ENCODE measurements at places on chromosomes 3 and 15. TPM values are rescaled to one million over a fixed set of nuclear protein-coding genes. Genes with fewer than 3 reads are reported as not detected.
A peak's percentile ranks its signal among the peaks of the same experiment; 100 is the strongest.

DNA sequence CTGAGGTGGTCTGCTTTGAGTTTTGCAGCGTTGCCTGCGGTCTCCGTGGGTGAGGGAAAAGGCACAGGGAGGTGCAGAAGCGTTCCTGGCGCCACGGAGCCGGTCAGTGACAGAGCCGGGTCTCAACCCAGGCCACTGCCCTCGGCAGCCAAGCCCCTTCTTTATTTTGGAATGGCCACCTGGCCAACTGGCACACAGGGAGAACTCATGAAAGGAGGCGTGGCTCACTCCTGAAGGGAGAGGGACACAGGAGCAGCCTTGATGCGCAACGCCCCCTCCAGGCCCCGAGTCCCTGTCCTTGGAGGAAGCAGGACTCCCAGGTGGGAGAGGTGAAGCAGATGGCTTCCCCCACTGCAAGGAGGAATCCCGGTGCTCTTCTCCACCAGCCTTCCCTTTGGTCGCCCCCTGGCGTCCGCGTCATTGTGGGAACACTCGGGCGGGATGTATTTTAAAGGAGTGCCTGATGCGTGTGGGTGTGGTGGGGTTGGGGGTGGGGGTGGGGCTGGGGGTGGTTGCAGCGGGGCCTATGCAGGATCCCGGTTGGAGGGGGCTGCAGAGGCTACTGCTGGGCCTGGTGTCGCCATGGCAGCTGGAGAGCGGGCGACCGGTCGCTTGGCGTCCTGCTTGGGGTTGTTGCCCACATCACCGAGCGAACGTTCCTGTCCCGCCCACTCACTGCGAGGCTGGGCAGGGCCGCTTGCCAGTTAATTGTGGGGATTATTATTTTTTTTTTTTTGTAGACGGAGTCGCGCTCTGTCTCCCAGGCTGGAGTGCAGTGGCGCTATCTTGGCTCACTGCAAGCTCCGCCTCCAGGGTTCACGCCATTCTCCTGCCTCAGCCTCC lies 32.6 kb downstream of the APBA2 start:
- no peak overlapping the region for H3K27ac ChIP-seq
- H3K4me1 ChIP-seq, result no peaks in the 10 kb centered on the region
- no peaks in the 10 kb centered on the region for H3K27me3 ChIP-seq
- peaks cover 3% of the 10 kb centered on the region for H3K36me3 ChIP-seq
- no peak for DNase-seq
- H3K4me3 ChIP-seq, result no peak overlapping the region

- no peak overlapping the region for H3K4me3 ChIP-seq
- DNase-seq, result no peak
- H3K4me1 ChIP-seq, result peaks cover 12% of the 10 kb centered on the region
- H3K36me3 ChIP-seq, result 0 out of 2 replicates have a peak, but pooled peaks cover 5% of the 10 kb centered on the region
- H3K27ac ChIP-seq, result no peak overlapping the region
These were observed 3.3 kb upstream of the TAMM41 start for GRCh38 chr3:11850003-11850402.

DNA sequence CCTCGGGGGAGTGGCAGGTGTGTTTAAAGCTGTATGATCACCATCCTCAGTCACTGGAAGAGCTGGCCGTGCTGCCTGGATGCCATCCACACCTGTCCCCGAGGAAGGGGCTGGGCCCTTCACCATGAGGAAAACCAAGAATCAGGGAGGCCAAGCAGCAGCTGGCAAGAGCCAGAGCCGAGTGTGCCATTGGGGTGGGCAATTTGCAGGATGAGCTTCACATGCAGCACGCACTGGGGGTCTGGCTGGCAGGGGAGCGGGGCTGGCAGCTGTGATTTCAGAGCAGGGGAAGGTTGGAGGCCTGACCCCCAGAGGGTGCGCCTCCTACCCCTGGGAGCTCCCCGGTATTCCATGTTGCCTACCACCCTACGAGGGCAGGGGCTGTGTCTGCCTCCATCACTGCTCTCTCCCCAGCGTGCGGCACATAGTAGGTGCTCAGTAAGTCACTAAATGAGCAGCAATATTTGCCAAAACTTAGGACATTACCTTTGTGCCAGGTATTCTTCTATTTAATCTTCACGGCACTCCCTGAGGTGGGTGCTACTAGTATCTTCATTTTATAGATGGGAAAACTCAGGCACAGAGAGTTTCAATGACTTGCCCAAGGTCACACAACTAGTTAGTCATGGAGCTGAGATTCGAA lies 30.3 kb upstream of the IQSEC1 start:
- no peak overlapping the region for H3K27ac ChIP-seq
- H3K4me3 ChIP-seq, result no peak overlapping the region
- no peaks in the 10 kb centered on the region for H3K4me1 ChIP-seq
- no peak for DNase-seq

- no peak overlapping the region for H3K27ac ChIP-seq
- H3K36me3 ChIP-seq, result no peaks in the 10 kb centered on the region
- H3K4me1 ChIP-seq, result peaks cover 21% of the 10 kb centered on the region
- no peak for DNase-seq
- H3K27me3 ChIP-seq, result no peaks in the 10 kb centered on the region
- no peak overlapping the region for H3K4me3 ChIP-seq
These were observed 292.0 kb downstream of the PLCL2 start for GRCh38 chr3:17176757-17177156.

DNA sequence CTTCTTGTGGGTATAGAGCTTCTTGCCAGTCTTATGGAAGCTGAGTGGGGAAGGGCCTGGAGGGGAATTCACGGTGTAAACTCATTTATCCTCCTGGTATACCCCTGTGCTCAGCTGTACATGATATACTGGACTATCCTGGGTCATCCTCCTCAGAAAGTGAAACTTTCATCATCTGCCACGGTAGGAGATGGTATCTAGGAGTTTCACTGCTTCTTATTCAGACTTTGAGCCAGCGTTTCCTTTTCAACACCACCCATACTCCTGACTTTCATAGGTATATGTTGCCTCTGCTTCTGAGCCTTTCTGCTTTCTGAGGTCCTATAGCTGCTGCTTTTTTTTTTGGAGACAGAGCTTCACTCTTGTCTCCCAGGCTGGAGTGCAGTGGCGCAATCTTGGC lies 15.6 kb downstream of the SENP5 start:
- H3K27ac ChIP-seq, result no peak overlapping the region
- H3K4me3 ChIP-seq, result no peak overlapping the region
- H3K4me1 ChIP-seq, result no peaks in the 10 kb centered on the region

GRCh38 chr3:72127844-72128243 lies 342.9 kb upstream of the PROK2 start:
- H3K27me3 ChIP-seq, result no peaks in the 10 kb centered on the region
- H3K27ac ChIP-seq, result no peak overlapping the region
- DNase-seq, result no peak

GRCh38 chr3:34319881-34320280 lies 521.5 kb downstream of the PDCD6IP start:
- H3K27me3 ChIP-seq, result no peaks in the 10 kb centered on the region
- no peaks in the 10 kb centered on the region for H3K36me3 ChIP-seq
- no peak overlapping the region for H3K4me3 ChIP-seq
- H3K27ac ChIP-seq, result no peak overlapping the region

DNA sequence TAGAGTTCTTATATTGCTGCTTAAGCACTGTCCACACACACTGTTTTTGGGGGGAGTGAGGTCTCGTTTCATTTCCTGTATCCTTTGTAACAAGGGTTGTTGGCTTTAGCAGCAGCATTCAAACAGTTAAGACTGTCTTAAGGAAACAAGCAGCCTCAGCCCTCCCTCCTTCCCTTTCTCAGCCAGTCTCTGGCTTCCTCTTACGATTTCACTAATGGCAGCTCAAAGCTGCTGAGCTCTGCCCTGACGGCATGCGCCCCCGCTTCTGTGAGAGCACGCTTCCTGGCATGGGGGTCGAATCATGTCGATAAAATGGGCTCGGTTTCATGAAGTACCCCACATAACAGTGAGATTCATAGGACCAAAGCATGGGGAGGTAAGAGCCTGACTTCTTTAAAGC lies 105.0 kb downstream of the KLHL25 start:
- H3K4me3 ChIP-seq, result no peak overlapping the region
- H3K27ac ChIP-seq, result no peak overlapping the region
- H3K4me1 ChIP-seq, result no peaks in the 10 kb centered on the region
- peaks cover 77% of the 10 kb centered on the region for H3K36me3 ChIP-seq
- DNase-seq, result no peak
- no peaks in the 10 kb centered on the region for H3K27me3 ChIP-seq

Gene TIGIT
- not detected for total RNA-seq

DNA sequence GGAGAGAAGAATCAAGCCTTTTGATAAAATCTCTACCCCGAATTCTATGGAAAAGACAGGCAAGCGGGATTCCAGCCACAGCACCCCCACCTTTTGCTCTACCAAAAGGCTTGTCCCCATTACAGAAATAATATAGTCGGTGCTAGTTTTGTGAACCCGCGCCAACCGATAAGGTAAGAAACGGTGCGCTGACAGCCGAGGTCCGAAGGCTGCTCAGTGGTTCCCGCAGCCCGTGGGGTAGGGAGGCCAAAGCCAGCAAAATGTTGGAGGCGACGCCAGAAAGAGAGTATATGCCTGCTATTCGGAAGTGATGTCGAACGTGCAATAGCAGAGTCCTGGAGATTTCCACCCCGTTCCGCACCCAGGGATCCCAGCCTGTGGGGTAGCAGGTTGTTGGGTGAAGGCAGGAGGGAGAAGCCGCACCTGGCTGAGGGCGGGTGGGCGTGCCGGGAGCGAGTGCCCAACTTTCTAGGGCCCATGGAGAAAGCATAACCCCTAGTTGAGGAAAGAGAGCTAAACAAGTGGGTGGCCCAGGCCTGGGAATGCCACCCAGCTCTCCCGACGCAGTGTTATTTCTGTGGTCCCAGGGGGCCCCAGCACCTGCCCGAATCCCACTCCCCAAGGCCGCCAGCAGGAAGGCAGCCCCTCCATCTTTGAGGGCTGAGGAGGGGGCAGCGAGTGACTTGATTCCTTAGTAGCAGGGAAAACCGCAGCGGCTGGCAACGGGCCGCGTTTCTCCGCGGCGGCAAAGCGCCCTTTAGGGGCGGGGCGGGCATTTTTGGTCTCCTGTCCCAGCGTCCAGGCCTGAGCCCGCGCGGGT lies 7.9 kb upstream of the SOX2 start:
- no peak overlapping the region for H3K27ac ChIP-seq
- H3K4me1 ChIP-seq, result peaks cover under 1% of the 10 kb centered on the region
- no peaks in the 10 kb centered on the region for H3K36me3 ChIP-seq
- no peak overlapping the region for H3K4me3 ChIP-seq
- DNase-seq, result no peak

- no peak overlapping the region for H3K27ac ChIP-seq
- DNase-seq, result no peak
- no peaks in the 10 kb centered on the region for H3K36me3 ChIP-seq
- H3K27me3 ChIP-seq, result no peaks in the 10 kb centered on the region
These were observed 150.7 kb upstream of the NR2E3 start for GRCh38 chr15:71659730-71660067.

GRCh38 chr3:38507120-38507519 lies 11.0 kb downstream of the EXOG start:
- H3K4me3 ChIP-seq, result no peak overlapping the region
- H3K27me3 ChIP-seq, result no peaks in the 10 kb centered on the region
- H3K27ac ChIP-seq, result no peak overlapping the region
- H3K36me3 ChIP-seq, result peaks cover 38% of the 10 kb centered on the region
- DNase-seq, result no peak

Gene WNT7A
- not detected for total RNA-seq

GRCh38 chr3:37295925-37296324 lies 121.5 kb upstream of the LRRFIP2 start:
- no peaks in the 10 kb centered on the region for H3K27me3 ChIP-seq
- H3K4me1 ChIP-seq, result peaks cover 7% of the 10 kb centered on the region
- no peak overlapping the region for H3K27ac ChIP-seq
- DNase-seq, result no peak

DNA sequence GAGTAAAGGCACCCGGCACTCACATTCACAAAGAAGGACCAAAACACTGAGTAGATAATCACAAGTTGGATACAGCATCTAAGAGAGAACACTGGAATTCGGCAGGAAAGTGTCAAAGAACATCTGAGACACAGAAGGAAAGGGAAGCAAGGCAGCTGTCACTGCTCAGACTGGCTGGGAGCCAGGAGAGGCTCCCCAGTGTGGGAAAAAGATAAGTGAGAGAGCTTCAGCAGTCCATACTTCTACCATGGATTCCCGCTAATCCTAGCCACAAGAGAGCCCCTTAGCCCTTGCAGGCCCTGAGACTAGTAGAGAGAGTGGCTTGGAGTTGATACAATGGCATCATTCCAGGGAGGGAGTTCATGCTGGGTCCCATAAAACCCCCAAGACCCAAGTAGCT lies 36.7 kb upstream of the CP start:
- no peaks in the 10 kb centered on the region for H3K36me3 ChIP-seq
- no peak overlapping the region for H3K27ac ChIP-seq
- H3K4me1 ChIP-seq, result peaks cover 7% of the 10 kb centered on the region
- no peaks in the 10 kb centered on the region for H3K27me3 ChIP-seq
- no peak overlapping the region for H3K4me3 ChIP-seq

Gene TTC23
- total RNA-seq, result 31.9 TPM

Gene ATP2C1
- 83.2 TPM for total RNA-seq

Gene CSPG4
- 0.32 TPM for total RNA-seq

- no peak overlapping the region for H3K4me3 ChIP-seq
- H3K27me3 ChIP-seq, result no peaks in the 10 kb centered on the region
- peak; percentile 37 for DNase-seq
These were observed 631.6 kb upstream of the KCNMB2 start for GRCh38 chr3:177904621-177905020.

DNA sequence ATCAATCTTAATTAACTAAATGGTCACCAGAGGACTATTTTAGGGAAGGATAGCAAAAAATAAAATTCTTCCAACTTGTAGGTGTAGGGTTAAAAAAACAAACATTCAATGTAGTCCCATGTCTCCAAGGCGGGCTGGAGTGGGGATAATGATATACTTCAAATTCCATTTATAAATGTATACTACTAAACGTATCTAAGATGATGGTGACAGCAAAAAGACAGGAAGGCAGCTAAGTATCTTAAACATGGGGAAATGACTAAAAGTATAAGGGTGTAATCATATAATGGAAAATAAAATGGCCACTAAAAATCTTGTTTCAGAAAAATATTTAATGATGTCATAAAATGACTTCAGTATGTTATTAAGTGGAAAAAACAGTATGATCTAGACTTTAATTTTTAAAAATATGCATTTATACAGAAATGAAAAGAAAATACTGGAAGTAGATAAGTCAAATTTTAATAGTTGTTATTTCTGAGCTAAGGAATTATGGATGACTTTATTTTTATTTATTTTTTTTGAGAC lies 181.7 kb downstream of the SUCLG2 start:
- H3K4me1 ChIP-seq, result no peaks in the 10 kb centered on the region
- no peak overlapping the region for H3K4me3 ChIP-seq
- no peak overlapping the region for H3K27ac ChIP-seq
- DNase-seq, result no peak
- H3K27me3 ChIP-seq, result no peaks in the 10 kb centered on the region

Gene SNURF
- 1.4 TPM for total RNA-seq

Gene RARB
- total RNA-seq, result 11.7 TPM

DNA sequence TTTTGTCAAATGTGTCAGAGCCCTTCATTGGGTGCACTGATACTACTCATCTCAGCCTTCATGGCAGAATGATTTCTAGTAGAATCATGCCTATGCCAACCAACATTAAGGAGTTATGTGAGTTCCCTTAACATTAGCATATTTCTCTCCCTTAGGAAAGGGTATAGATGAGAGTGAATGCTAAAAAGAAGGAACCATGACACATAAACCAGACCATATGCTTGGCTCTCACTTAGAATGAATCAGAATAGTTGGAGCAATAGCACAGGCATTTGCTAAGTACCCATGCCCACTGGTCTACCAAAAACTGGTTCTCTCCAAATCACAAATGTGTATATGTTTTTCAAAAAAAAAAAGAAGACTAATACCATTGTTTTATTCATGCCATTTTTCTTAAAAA lies 51.1 kb downstream of the STRIT1 start:
- no peak overlapping the region for H3K4me3 ChIP-seq
- H3K27ac ChIP-seq, result no peak overlapping the region
- peaks cover 14% of the 10 kb centered on the region for H3K4me1 ChIP-seq
- DNase-seq, result no peak

Gene DHX36
- 44.3 TPM for total RNA-seq

Gene TTC14
- total RNA-seq, result 15.3 TPM

All from SJSA1 (cell line).